ENCODE measurements at places on chromosomes 2 and 18. TPM values are rescaled to one million over a fixed set of nuclear protein-coding genes. Genes with fewer than 3 reads are reported as not detected.
A peak's percentile ranks its signal among the peaks of the same experiment; 100 is the strongest.

GRCh38 chr18:77207540-77207939 lies 42.1 kb upstream of the GALR1 start:
- peak; percentile 64 for DNase-seq

- no peak for DNase-seq
Measured at GRCh38 chr2:190535586-190535985, 1.1 kb upstream of the NEMP2 start.

GRCh38 chr2:142596334-142597088 lies 281.0 kb upstream of the KYNU start:
- DNase-seq = peak; percentile 26

DNA sequence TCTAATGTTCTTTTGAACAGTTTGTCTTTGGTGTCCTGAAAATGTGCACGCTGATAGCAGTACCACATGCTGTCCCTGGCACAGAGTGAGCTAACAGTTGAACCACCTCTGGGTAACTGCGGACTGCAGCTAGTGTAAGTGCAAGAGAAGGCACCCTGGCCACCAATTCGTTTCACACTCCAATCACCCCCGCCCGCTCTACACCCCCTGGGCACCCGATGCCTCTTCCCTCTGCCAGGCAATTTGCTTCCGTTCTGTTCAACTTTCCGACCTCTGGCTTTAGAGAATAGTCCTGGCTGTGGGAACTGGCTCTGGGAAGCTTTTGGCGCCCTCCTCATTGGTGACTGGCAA lies 1.4 kb downstream of the DOCK10 start:
- no peak for DNase-seq

- DNase-seq = no peak
Measured at GRCh38 chr18:3889803-3890202, 439.8 kb downstream of the TGIF1 start.

DNA sequence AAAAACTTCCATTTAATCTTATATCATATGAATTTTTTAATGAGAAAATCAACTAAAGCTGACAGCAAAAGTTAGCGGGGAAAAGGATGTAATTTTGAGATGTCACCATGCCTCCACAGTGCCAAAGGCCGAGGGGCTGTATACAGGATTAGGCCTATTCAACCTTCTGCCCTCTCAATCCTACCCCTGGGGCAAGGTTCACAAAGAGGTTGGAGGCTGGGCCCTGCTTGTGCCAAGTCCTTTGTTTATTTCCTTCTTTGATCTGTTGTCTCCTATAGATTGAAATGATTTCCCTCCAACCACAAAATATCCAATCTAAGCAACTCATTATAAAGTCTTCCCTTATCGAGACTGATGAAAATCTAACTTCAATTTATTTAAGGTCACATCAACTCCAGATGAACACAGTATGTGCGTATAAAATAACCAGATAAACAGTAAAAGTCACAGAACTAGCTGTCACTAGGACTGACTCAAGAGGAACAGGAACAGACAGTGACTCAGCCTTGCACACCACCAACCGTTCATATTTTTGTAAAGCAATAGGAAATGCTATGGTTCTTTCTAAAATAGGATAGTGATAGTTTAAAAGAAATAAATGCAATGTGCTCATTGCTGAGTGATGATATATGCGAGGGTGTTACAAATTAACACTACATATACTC lies 95.8 kb downstream of the SLC25A12 start:
- no peak for DNase-seq

- DNase-seq = no peak
Measured at GRCh38 chr18:74654638-74655037, 57.0 kb downstream of the ZNF407 start.

GRCh38 chr2:225326969-225327368 lies 72.5 kb upstream of the NYAP2 start:
- DNase-seq = no peak

DNA sequence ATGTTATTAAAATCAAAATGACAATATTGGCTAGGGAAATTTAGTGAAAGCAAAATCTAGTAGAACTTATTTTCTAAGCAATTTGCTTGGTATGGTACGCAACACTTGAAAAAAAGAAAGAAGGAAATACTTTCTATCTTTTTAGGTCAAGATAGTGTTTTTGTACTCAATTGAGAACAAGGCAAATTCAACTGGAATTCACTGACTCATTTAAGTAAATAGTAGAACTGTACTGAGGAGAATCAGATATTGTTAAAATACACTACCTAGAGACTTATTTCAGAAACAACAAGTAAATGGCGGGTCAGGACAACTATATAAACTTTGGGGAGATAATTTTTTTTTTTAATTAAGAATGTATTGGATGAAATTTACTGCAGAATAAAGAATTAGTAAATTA lies 18.9 kb downstream of the ZRANB3 start:
- no peak for DNase-seq

DNA sequence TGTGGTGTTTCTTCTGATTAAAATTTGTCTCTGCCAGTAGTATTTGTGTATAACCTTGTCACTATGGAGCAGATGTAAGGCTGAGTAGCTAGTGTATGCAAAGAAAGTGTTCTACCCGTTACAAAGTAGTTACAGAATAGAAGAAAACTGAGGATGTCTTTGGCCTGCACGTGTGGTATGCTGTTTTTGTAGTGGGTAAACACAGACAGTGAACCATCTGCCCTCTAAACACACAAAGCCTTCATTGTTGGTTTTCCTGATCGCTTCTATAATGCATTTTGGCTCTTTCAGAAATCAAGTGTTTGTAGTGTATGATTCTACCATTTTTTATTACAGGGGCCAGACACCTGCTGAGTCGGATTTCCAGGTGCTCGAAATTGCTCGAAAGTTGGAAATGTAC lies 61.5 kb downstream of the FARP2 start:
- DNase-seq = no peak

DNA sequence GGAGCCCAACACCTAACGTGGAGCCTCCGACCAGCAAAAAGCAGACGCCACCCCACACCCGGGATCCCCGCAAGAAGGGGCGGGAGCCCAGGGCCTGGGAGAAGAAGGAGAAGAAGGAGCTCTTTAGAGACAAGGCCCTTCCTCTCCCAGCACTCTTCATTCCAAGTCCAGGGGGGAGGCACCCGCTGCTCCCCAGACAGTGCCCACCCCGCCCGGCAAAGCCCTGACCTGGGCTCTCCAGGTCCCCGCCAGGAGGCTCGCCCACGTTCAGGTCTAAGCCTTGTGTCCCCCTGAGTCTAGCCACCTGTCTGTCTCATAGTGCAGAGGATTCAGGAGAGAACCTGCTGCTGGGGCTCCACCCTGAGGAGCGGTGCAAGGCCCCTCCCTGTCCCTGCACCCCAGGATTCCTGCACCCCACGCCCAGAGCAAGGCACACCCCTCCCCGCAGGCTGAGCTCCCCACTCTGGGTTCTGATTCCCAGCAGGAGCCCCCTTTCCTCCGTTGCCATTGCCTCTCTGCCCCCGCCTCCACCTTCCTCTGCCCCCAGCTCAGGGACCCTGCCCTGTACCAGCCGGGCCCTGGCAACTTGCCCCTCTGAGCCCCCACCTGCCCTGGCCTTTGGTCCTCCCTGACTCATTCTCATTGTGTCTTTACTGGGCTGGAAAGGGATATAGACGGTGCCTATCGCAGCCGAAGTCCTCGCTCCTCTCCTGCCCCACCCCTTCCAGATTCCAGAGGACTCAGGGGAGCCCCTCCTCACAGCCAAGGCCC lies 33.5 kb upstream of the GPC1 start:
- no peak for DNase-seq

DNA sequence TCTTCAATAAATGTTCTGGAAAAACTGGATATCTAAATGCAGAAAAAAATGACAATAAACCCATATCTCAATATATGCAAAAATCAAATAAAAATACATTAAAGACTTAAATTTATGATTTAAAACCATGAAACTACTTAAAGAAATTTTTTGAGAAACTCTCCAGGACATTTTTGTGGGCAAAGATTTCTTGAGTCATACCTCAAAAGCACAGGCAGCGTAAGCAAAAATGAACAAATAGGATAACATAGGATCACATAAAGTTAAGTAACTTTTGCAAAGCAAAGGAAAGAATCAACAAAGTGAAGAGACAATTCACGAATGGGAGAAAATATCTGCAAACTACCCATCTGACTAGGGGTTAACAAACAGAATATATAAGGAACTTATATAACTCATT lies 1545.5 kb downstream of the SUCLG1 start:
- no peak for DNase-seq

GRCh38 chr18:75456199-75456631 lies 28.7 kb upstream of the SMIM21 start:
- DNase-seq = no peak

- DNase-seq = no peak
Measured at GRCh38 chr2:66575625-66576310, 140.8 kb downstream of the MEIS1 start.

DNA sequence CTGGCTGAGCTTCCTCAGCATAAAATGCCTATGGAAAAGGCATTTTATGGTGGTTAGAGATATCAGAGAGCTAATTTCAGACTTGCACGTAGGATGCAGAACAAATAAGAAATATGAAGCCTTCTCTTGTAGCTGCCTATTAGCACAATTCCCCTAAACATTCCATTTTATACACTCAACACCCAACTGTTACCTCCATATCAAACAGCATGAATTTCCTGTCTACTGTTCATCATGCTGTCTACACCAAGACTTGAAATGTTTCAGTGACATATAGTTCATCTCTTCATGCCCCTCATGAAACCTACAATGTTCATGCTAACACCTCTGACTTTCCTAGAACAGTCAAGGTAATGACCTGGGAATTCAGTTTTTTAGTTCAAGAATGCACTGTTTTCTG lies 249.9 kb downstream of the PIEZO2 start:
- no peak for DNase-seq

The MZT2A gene
- 219 TPM for total RNA-seq

The GAD1 gene
- total RNA-seq = 5.6 TPM

The REEP1 gene
- total RNA-seq = 2.2 TPM

The PRSS56 gene
- not detected for total RNA-seq

The LAMA3 gene
- total RNA-seq = 45.2 TPM

The NYAP2 gene
- not detected for total RNA-seq

The QPCT gene
- 26.4 TPM for total RNA-seq

The NOSTRIN gene
- total RNA-seq = 3.1 TPM

The PJVK gene
- 0.58 TPM for total RNA-seq

The ESPNL gene
- total RNA-seq = 0.14 TPM

The TTN gene
- total RNA-seq = 0.12 TPM

The TBC1D8 gene
- 10.2 TPM for total RNA-seq

The PTPRM gene
- total RNA-seq = 63.2 TPM

Measured in epithelial cell of proximal tubule (primary cell).